ENCODE measurements at places on chromosomes 16 and 17. TPM values are rescaled to one million over a fixed set of nuclear protein-coding genes. Genes with fewer than 3 reads are reported as not detected.

DNA sequence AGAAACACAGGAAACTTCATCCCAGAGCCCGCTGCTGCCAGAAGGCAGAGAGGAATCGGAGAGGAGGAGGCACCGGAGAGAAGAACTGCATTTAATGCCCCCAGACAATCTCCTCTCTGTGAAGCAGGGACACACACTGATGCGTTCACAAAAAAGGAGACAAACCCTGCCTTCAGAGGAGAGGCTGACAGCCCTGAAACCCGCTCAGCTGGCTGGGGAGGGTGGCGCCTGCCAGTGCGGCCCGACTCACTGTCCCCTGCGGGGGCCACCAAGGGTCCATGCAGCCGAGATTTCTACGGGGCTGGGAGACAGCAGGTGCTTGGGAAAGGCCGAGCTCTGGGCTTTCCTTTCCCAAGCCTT is 21.9 kb upstream of the CACNG1 start:
- no peak for DNase-seq

- DNase-seq, result no peak
These were observed 123.8 kb downstream of the DNAH3 start for GRCh38 chr16:21026846-21027245.

DNA sequence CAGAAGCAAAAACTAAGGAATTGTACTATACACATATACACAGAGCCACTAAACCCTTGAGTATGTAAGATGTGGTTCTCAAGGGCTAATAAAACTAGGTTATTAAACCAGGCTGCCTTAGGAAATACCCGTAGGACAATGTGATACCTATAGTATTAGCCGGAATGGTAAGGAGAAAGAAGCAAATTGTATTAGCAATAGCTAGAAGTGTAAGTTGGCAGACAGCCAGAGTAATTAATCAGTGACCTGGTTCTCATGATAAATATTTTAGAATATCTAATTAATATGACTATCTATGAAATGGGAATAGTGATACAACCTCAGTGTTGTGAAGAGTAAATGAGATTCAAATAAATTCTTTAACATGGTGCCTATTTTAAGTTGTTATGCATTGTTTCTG is 18.6 kb downstream of the GDPD1 start:
- no peak for DNase-seq

GRCh38 chr16:55470533-55471371 is 8.2 kb upstream of the MMP2 start:
- DNase-seq, result no peak

GRCh38 chr16:12217341-12217740 is 240.8 kb downstream of the SNX29 start:
- no peak for DNase-seq

- no peak for DNase-seq
These were observed 20.6 kb downstream of the MT1X start for GRCh38 chr16:56702836-56703235.

DNA sequence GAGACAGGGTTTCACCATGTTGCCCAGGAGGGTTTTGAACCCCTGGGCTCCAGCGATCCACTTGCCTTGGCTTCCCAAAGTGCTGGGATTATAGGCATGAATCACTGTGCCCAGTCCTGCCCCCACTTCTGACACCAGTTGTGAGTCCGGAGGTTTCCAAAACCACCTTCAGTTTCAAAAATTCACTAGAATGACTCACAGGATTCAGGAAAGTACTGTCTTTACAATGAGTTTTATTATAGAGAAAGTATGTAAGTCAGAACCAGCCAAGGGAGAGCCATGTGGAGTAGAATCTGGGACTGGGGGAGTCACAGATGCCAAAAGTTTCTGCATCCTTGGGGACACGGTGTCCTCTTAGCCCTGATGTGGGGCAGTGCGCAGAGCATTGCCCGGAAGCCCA is 55.1 kb downstream of the PLD6 start:
- DNase-seq, result no peak

- DNase-seq, result no peak
These were observed 5.2 kb upstream of the TOB1 start for GRCh38 chr17:50871364-50871763.

- no peak for DNase-seq
These were observed 44.5 kb upstream of the TBX2 start for GRCh38 chr17:61354895-61355874.

DNA sequence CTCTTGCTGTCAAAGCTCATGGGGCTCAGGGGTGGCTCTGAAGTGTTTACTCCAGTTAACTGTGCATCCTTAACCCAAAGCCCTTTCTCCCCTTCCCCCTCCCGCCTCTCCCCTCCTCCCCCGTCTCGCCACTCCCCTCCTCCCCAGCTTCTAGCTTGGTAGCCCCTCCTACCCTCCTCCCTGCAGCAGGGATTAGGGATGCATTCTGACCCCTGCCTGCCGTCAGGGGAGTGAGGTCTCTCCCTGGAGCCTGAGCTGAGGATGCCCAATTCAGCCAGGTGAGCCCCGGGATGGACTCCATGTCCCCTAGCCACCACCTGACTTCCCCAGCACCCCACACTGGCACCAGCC is 1.6 kb downstream of the HS3ST6 start:
- no peak for DNase-seq

GRCh38 chr17:27276653-27277156 is 17.2 kb upstream of the WSB1 start:
- no peak for DNase-seq

The CLEC18B gene
- polyA plus RNA-seq, result 0.29 TPM

All from urinary bladder (tissue), 4 donors.